Pancreas (tissue), 10 donors: ENCODE measurements at places on chromosomes 6 and 20. TPM values are rescaled to one million over a fixed set of nuclear protein-coding genes. Genes with fewer than 3 reads are reported as not detected.

NFATC2 gene
- 4.2 TPM for total RNA-seq

GRCh38 chr20:23874747-23875146 is 4.8 kb downstream of the CST5 start:
- no peak overlapping the region for H3K4me3 ChIP-seq
- H3K27ac ChIP-seq, result no peak overlapping the region
- no peaks in the 10 kb centered on the region for H3K4me1 ChIP-seq
- H3K36me3 ChIP-seq, result no peaks in the 10 kb centered on the region

GRCh38 chr6:95784869-95785268 is 207.5 kb downstream of the MANEA start:
- H3K27me3 ChIP-seq, result no peaks in the 10 kb centered on the region
- H3K27ac ChIP-seq, result no peak overlapping the region
- H3K36me3 ChIP-seq, result no peaks in the 10 kb centered on the region
- no peak for DNase-seq
- no peak overlapping the region for H3K4me3 ChIP-seq
- peaks cover 4% of the 10 kb centered on the region for H3K4me1 ChIP-seq

GRCh38 chr6:90714319-90714718 is 127.4 kb upstream of the MAP3K7 start:
- H3K27me3 ChIP-seq, result no peaks in the 10 kb centered on the region
- no peak overlapping the region for H3K27ac ChIP-seq
- no peaks in the 10 kb centered on the region for H3K4me1 ChIP-seq
- H3K36me3 ChIP-seq, result no peaks in the 10 kb centered on the region

GRCh38 chr6:75023634-75024033 is 182.2 kb downstream of the COL12A1 start:
- H3K4me3 ChIP-seq, result no peak overlapping the region
- H3K4me1 ChIP-seq, result no peaks in the 10 kb centered on the region
- DNase-seq, result no peak
- no peaks in the 10 kb centered on the region for H3K36me3 ChIP-seq

GRCh38 chr6:3916211-3916610 is 67.0 kb downstream of the FAM50B start:
- H3K27me3 ChIP-seq, result no peaks in the 10 kb centered on the region
- H3K27ac ChIP-seq, result no peak overlapping the region
- no peak overlapping the region for H3K4me3 ChIP-seq
- H3K36me3 ChIP-seq, result no peaks in the 10 kb centered on the region
- peaks cover 33% of the 10 kb centered on the region for H3K4me1 ChIP-seq
